ENCODE measurements at places on chromosomes 12 and 14. TPM values are rescaled to one million over a fixed set of nuclear protein-coding genes. Genes with fewer than 3 reads are reported as not detected.

The IQSEC3 gene
- 30.1 TPM for polyA plus RNA-seq

The BHLHE41 gene
- 23.3 TPM for polyA plus RNA-seq

The C12orf50 gene
- polyA plus RNA-seq, result not detected

The ANHX gene
- polyA plus RNA-seq, result not detected

The ADGRD1 gene
- polyA plus RNA-seq, result 15.4 TPM

The CCDC38 gene
- polyA plus RNA-seq, result not detected

The TC2N gene
- not detected for polyA plus RNA-seq

The TTLL5 gene
- polyA plus RNA-seq, result 119 TPM

The TAS2R10 gene
- 4.6 TPM for polyA plus RNA-seq

The RERG gene
- polyA plus RNA-seq, result 4.2 TPM

The GALNT16 gene
- polyA plus RNA-seq, result 23.2 TPM

The NGB gene
- 0.59 TPM for polyA plus RNA-seq

The AJUBA gene
- polyA plus RNA-seq, result 4.1 TPM
